Bone marrow (tissue), 2 donors: ENCODE measurements at places on chromosomes 2 and 18.

- DNase-seq: no peak
Observed at GRCh38 chr2:39225567-39225966, 18.2 kb downstream of the CDKL4 start.

GRCh38 chr2:133331436-133331835 lies 236.8 kb downstream of the NCKAP5 start:
- DNase-seq: no peak

DNA sequence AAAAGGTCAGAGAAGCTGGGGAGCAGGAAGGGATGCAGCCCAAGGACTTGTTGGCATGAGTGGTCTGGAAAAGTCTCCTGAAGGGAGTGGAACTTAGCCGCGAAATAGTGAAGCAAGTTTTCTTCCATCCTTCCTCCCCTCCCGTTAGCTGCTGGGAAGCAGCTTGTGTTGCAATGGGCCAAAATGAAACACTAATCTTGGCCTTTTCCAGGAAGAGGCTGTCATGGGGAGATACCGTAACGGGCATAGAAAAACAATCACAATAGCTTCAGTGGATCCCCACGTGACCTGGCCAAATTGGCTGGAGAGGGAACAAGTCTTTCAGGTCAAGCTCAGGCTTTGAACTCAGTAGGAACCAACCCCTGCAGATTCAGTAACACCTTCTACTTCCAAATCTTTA lies 49.3 kb downstream of the SEMA4F start:
- no peak for DNase-seq

- no peak for DNase-seq
Observed at GRCh38 chr2:220396287-220396686, 768.9 kb downstream of the SLC4A3 start.

DNA sequence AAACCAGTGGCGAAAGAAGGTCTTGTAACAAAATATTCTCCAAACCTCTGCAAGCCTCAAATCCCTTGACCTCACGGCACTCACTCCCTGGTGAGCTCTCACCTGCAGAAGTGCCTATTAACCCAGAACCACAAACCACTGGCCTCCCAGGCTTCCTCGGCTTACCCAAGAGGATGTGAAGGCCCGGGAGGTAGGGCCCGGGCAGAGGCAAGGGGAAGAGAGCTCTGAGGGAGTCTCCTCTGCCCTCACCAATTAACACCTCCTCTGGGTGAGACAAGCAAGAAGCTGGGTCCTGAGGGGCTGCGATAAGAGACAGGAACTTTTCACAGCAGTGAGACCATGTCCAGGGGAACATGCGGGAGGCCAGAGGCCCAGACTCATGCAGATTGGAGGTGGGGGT lies 53.7 kb downstream of the EMX1 start:
- no peak for DNase-seq

GRCh38 chr2:165594935-165595255 lies 125.4 kb downstream of the CSRNP3 start:
- no peak for DNase-seq

GRCh38 chr2:159322419-159322818 lies 35.9 kb upstream of the WDSUB1 start:
- DNase-seq: no peak

DNA sequence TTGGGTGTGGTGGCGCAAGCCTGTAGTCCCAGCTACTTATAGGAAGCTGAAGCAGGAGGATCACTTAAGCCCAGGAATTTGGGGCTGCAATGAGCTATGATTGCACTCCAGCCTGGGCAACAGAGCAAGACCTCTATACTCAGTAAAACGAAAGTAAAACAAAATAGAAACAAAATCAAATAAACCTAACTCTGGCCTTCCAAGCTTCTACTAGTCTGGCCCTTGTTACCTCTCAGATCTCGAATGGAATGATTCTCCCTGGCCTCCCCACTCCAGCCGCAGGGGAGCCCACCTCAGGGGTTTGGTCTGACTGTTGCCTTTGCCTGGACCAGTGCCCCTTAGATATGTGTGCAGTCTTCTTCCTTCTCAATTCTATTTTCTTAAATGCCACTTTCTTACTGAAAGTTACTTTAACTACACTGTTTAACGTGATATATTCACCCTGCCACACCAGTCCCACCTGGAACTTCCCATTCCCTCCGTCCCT lies 160.0 kb upstream of the GCFC2 start:
- no peak for DNase-seq

GRCh38 chr2:18889565-18890332 lies 300.4 kb upstream of the NT5C1B start:
- no peak for DNase-seq

DNA sequence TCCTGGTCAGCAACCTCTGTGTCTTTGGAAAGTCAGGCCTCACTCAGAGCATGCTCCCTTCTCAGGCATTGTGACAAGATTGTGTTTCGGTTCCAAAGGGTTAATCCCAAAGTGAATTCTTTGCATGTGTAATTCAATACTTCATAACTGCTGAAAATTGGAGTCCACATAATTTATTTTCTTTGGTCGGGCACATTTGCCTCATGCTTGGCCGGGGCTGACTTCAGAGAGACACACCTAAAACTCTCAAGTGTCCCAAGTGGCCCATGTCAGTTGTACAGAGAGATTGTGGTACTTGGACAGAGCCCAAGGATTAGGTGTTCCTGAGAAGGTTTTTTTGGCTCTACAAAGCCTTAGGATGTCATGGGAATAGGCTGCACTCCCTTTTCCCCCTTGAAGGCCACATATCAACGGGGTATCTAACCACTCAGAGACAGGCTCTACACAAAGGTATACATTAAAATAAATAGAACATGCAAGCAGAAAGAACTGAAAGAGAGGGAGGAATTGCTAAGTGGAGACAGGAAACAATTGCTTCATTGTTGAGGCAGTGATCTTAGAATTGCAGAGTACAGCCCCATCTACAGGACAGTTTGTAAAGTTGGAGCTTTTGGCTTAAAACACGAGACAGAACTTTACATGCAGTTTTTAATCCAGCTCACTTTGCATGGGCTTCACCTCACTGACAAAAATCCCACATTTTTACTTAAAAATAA lies 1232.3 kb upstream of the ZEB2 start:
- peak; percentile 39 for DNase-seq

DNA sequence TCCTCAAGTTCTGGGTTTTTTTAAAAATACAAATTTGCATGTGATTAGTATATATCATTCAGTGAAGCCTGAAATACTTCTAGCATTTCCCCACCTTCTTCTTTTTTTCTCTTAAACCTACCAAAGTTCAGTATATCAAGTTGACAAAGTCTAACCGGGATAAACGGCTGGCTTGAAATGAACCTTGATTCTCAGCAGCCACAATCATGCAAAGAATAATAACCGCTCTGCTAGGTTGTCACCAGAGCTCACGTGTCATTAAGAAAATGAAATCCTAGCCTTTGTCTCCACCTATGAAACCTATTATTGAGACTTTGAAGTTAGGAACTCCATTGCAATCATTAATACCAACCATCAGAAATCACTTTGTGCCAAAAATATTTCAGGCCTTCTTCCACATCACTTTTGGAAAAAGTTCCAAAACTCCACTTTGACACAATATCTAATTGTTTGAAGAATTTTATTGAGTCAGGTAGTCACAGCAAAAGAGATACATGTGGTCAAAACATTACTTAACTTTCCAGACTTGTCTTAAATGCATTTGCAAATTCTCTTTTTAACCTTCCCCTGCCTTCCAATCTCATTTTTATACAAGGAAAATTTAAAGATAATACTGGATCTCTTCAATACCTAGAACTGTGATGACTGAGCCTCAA lies 285.6 kb upstream of the ACVR2A start:
- DNase-seq: no peak

- DNase-seq: no peak
Observed at GRCh38 chr2:26901326-26902183, 53.6 kb downstream of the DPYSL5 start.

DNA sequence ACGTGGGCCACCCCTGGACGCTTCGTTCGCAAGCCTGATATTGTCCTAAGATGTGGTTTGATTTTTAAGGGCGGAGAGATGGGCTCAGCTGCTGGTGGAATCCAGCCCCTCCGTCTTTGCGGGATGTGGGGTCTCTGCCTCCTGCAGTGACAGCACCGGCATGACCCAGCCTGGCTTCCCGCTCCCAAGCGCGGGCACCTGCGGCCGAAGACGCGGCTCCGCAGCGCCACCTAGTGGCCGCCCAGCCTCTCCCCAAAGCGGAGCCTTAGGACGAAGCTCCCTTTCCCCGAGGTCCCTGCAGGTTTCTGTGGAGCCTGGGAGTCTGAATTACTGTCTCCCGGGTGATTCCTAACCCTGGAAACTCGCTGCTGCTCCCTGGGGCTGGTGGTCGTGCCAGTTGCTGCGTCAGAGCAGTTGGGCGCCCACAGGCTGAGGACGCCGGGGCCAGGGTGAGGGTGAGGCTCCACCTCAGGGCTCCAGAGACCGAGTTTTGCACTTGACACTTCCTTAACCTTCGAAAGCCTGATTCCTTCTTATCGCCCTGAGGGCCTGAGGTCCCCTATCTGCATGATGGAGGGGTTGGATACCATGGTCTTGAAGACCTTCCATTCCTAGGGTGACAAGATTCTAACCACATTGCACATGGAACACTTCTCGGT lies 137.5 kb downstream of the TPO start:
- DNase-seq: peak; percentile 19

DNA sequence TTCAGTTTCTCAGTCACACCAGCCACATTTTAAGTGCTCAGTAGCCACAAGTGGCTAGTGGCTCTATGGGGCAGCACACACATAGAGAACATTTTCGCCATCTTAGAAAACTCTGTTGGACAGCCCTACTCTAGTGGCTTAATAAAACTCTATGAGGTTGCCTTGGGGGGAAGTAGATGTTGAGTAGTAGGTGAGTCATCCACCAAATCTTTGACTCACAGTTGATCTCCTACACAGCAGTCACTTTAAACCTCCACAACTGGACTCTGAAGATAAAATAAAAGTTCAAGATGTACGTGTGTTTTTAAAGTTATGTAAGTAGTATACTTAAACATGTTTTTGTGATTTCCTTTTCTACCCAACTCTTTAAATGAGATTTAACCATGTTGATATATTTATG lies 379.0 kb downstream of the SETBP1 start:
- DNase-seq: peak; percentile 92

DNA sequence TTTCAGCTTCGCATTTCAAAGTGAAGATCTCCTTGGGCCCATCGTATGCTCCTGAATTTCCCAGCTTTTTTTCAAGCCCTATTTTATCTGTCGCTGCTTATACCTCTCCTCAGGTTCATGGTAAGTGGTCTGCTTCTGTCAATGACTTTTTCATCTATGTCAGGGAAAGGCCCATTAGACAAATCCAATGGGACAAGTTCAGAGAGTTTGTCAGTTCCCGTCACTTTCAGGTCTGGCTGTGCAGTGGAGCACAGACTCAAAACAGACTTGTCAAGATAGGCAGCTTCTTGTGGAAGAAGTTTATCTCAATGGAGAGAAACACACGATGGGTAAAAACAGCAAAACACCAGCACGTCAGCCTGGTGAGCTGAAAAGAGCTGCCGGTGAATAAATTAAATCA lies 100.9 kb upstream of the KLF7 start:
- DNase-seq: no peak

DNA sequence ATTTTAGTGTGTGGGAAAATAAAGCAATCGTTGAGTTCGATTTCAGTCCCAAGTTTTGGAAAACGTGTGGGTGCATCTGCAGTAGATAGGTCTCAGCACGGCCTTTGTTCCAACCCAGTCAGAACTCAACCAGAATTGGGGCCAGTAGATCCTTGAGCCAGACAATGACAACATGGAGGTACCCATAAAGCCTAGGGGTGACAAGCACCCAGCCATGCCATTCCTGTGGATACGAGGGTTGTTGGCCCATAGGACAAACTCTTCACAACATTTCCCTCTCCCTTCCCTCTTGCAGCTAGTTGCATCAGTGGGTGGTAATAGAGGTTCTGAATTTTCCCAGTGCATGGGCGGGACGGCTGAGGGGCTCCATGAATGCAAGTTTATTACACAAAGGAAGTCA lies 60.1 kb downstream of the ST3GAL5 start:
- no peak for DNase-seq

DNA sequence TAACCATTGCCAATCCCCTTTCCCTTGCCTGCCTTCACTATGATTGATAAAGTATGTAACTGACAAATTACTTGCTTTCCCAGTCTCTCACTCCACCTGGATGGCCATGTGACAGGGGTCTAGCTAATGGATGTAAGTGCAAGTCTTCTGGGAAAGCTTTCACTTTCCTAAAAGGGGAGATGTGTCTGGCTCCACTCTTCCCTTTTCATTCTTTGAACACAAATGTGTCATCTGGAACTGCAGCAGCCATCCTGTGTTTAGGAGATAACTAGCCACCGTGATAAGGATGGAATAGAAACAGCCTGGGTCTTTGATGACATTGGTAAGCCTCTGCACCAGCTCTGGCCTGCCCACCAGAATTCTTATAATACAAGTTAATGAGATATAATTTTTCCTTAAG lies 38.2 kb downstream of the SNRPD1 start:
- DNase-seq: no peak

- no peak for DNase-seq
Observed at GRCh38 chr2:107361751-107362381, 464.8 kb upstream of the RGPD4 start.

GRCh38 chr18:31101183-31102024 lies 817 bp downstream of the DSC2 start:
- DNase-seq: no peak

DNA sequence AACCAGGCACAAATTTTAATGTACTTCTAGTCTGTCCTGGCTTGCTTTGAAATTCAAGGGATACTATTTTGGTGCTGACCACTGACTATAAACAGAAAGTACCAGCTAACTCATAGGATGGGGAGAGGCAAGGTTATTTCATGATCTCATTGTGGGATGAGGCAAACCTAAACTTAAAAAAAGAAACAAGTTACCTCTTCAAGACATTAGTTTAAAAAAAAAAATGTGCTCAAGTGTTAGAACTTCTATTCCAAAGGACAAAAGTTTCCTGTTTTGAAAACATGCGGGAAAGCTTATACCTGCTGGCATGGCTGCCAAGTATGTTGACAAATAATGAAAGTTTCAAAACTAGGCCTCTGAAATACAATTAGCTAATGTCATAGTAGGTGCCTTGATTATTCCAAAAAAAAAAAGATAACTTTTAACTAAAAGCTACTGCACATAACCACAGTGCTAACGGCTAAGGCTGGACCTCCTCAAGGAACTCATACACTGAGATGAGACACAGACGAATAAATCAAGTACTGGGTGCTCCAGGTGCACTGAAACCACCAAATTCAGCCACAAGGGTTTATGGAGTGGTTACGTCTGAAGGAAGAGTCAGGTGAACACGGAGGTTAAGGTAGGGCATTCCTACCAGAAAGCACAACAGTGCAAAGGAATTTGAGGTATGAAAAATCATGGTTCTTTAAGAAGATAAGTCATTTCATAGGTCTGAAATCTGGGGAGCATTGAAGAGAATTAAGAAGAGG lies 38.1 kb downstream of the TMEM131 start:
- DNase-seq: no peak
